T-helper 2 cell (primary cell): ENCODE measurements at places on chromosomes 16 and 17.

DNA sequence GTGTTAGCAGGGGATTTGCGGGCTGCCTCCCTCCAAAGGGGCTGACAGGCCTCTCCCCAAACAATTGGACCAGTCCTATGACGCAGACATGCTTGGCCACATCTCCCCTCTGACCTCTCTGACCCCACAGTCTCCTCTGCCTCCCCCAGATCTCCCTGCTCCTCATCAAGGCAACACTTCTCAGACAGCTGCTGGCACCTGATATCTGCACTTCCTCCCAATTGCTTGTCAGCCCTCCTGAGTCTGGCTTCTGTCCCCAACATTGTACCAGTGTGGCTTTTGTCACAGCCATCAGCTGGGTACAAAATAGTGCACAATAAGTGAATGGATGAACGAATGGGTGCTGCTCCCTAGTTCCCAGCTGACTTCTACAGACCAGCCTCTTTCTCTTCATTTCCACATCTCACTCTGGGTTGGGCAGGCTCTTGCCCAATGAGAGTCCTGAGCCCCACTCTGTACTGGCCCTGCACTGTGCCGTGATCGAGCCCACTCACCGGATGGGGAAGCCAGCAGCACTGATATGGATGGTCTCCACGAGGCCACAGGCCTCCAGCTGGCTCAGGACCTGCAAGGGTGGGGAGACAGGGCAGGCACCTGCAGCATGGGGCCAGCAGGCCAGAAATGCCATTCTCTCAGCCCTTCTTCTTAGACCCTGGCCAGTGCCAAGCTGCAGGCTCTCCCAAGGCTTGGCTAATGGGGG, 17.1 kb downstream of the ZNHIT3 start:
- DNase-seq: no peak

DNA sequence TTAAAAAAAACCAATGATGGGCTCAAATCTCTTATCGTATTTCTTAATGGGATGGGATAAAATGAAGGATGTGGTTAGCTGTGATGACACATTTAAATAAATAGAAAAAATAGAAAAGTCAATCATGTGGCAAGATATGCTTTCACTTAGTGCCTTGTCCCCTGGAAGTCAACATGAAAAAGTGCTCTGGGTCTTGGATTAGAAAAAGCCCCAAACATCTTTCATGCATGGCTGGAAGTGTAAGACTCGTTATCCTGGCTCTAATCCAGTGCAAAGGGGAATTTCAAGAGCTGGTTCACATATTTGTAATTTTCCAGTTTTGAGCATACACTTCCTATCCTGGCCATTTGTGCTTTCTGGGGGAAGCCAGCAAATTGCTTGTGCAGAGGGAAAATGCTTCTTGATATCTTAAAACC, 160.9 kb downstream of the MAP2K6 start:
- no peak for DNase-seq

DNA sequence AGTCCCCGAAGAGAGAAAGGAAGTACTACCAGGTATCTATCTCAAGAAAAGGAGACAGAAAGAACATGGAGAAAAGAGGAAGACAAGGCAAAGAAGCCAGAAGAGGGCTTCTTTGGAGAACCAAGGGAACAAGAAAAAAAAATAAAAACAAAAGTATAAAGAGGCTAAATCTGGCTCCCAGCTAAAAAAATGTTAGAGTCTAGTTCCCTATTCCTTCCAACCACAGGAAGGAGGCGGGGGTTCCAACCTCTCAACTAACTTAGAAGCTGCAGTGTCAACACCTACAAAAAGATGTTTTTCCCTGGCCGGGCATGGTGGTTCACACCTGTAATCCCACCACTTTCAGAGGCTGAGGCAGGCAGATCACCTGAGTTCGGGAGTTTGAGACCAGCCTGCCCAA, 13.4 kb downstream of the UTP6 start:
- DNase-seq: no peak

- no peak for DNase-seq
Observed at GRCh38 chr16:73531021-73531420, 483.1 kb upstream of the ZFHX3 start.

GRCh38 chr17:67994817-67995569, 1.3 kb downstream of the C17orf58 start:
- DNase-seq: no peak

GRCh38 chr16:67283039-67283825, 3.9 kb downstream of the PLEKHG4 start:
- no peak for DNase-seq
